HS-5 (cell line): ENCODE measurements at places on chromosomes 16 and 17.

GRCh38 chr17:12726131-12726530 lies 60.4 kb downstream of the MYOCD start:
- no peak for DNase-seq

- no peak for DNase-seq
These were observed 1.2 kb upstream of the TNRC6C start for GRCh38 chr17:77957235-77957856.

- DNase-seq, result no peak
These were observed 25.1 kb downstream of the UNK start for GRCh38 chr17:75809631-75810111.

DNA sequence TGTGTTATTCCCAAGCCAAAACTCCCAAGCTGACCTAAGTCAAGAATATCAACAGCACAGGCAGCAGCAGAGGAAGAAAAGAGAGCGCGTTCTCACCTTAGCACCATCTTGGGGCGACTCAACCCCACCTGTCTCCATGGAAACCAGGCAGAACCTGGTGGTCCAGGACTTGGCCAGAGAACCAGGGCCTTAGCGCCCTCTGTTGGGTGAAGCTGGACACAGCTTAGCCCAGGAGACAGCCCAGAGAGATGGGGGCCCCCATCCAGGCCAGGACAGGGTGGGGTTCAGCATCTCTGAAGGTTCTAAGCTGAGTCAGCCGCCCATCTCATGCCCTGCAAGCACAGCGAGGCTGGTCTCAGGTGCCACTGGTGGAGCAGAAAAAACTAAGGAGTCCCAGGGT lies 60.1 kb upstream of the TMEM132E start:
- no peak for DNase-seq

- DNase-seq, result no peak
These were observed 641.3 kb downstream of the KCNJ2 start for GRCh38 chr17:70810609-70811008.

DNA sequence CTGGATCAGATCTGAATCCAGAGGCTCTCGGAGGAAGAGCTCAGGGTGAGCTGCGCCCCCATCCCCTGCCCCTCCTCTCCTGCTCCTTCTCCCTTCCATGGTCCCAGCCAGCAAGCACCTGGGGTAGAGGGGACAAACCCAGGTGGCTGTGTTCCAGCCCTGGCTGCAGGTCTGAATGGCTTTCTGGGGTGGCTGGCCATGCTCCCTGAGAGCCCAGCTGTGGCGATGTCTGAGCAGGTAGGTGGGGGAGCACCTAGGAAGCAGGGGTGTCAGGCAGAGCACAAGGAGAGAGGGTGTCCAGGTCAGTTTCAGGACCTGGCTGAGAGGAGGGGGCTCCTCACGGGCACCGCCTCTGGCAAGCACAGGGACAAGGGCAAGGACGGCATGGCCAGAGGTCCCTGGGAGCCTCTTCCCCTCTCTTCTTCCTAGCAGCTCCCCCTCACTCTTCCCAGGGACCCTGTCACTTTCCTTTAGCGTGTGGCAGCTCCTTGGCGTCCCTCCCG lies 310.0 kb downstream of the SEC14L1 start:
- DNase-seq, result no peak

DNA sequence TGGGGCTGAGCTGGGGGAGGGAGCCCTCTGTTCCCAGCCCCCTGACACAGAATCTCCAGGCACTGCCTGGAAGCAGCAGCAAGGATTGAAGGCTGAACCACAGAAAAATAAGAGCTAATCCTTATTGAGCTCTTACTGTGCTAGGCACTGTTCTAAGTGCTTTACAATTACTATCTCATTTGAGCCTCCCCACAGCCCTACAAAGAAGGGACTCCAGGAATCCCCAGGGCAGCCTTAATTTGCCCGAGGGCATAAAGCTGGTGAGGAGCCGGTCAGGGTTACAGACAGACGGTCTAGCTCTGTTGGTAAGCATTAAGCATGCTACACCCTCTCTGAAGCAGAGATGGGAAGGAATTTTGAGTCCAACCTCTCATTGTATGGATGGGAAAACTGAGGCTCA lies 7.0 kb downstream of the SAMD14 start:
- DNase-seq, result no peak

DNA sequence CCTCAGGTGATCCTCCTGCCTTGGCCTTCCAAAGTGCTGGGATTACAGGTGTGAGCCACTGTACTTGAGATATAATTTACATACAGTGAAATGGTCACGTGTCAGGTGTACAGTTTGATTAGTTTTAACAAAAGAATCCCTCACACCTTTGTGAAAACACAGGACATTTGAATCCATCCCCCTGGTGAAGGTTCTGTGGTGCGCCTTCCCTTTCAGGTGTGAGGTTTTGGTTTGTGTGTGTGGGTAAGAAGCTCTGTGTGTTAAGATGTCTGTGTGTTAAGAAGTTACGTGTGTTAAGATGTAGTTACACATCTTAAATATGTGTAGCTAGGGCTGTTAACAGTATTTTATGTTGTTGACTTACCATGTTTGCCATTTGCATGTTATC lies 4.4 kb downstream of the SEC14L1 start:
- DNase-seq, result no peak

DNA sequence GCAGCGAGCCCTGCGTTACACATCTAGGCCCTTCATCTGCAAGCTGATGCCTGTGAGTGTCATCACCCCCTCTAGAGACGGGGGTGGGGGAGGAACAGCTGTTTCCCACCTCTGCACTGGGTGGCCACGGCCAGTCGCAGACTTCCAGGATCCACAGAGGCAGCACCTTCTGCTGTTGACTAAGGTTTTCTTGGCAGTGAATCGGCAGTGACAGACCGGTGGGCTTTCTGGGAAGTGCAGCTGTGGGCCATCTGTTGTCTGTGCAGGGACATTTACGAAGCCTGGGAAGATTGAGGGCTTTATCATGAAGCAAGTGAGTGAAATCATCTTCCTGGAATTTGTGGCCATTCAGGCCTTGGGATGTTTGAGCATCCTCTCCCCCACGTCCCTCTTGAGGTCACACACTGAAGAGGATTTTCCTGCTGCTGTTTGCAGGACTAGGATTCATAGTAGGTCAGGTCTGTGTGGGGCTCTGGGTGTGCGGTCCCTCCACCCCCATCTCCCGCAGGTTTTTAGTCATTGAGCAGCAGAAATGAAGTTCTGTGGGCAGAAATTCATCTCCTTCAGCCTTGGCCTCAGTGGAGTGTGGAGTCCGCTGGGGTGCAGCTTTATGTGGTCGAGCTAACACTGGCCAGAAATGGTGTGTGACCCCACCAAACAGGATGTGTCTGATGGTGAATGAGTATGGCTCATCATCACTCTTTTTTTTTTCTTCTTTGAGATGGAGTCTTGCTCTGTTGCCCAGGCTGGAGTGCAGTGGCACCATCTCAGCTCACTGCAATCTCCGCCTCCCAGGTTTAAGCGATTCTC lies 12.0 kb downstream of the PGS1 start:
- DNase-seq, result peak; percentile 98

GRCh38 chr17:354651-355556 lies 2.3 kb upstream of the RPH3AL start:
- no peak for DNase-seq

DNA sequence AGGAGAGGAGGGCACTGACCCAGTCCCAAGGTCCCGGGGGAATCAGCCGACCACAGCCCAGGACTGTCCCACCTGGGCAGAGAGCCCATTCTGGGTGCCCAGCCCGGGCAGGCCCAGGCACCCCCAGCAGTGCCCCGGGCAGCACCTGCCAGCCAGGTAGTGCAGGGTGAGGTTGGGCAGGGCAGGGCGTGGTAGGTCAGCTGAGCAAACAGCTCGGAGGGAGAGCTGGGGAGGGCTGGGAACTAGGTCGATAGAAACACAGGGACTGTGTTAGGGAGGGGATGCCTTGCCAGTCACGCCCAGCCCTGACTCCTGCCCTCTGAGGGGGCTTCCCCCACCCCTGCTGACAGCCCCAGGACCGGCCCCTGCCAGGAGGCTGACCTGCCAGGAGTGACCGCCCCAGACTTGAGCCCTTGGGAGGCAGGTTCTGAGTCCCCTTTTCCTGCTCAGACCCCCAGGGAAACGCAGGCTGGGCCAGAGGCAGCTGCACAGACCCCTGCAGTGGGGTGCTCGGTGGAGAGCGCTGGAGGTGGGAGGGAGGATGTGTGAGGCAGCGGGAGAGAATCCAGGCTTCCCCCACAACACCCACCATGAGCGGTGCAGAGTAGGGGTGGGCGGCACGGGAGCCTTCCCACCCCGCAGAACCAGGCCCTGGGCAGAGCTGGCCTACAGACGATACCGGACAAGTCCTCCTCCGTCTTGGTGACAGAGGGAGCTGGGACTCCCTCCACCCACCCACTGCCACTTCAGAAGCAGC lies 4.7 kb downstream of the HS3ST6 start:
- no peak for DNase-seq

DNA sequence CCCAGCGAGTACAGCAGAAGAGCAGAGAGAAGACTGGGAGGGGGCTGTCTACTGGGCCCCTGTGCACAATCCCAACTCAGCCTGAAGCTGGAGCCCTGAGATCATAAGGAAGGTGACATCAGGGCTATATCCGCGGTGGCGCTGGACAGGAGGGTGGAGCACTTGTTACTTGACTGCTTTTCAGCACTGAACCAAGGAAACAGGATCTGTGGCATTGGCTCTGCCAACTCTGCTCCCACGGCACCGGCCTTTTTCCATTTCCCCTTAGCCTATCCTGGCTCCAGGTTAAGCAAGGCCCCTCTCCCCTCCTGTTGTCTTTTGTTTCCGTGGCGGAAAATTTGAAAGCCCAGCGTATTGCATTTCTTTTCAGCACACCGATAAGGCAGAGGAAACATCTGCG lies 125.0 kb upstream of the IRX3 start:
- no peak for DNase-seq

DNA sequence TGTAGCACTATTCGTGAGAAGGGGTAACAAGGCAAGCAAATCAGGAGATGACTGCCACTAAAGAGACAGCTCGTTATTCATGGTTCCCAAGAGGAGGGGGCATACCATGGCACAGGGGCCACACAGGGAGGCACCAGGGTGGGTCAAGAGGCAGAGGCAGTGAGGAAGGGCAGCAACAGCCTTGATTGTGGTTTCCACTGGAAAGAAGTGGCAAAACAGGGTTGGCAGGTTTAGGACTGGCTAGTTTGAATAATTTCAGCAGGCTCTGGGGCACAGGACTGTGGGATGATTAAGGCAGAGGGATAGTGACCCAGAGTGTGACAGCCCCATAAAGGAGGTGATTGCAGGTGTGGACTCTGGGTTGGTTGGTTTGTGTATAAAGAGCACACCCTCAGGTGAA lies 188.9 kb downstream of the CBLN1 start:
- DNase-seq, result no peak

DNA sequence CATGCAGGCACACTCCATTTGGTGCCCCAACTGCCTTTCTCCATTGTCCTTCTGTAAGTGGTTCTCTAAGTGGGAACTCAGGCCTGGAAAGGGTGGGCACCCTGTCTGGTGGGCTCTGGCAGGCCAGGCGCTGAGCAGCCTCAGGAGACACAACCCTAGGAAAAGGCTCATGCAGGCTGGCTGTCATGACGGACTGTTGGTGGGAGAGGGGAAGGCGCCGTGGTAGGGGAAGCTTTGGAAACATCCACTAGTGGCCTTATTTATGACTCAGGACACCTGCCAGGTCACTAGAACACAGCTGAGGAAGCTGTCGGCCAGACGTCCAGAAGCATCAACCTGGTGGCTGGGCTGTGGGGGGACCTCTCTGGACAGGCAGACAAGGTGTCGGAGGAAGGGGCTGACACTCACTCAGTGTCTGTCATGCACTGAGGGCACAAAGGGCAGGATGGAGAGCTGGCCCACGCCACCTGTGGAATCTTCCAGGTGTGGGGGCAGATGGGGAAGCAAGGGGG lies 216.0 kb downstream of the SEC14L1 start:
- no peak for DNase-seq

DNA sequence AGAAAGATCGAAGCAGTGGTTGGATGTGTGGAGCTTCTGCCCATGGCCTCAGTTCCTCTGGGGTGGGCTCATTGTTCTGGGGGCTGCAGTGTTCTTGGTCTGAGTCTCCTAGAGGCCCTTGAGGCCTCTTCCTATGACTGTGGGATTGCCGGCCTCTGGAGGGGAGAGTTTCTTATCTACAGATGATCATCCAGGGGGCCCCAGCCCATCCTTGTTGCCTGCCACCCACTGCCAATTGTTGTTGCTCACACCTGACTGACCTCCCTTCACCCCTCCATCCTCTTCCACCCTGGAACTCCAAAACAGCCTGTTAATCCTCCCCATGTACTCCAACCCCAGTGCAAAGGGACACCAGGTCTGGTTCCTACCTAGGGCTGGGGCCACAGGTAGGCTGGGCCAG lies 5.9 kb downstream of the B3GNT9 start:
- DNase-seq, result no peak

- no peak for DNase-seq
These were observed 4.6 kb downstream of the RAI1 start for GRCh38 chr17:17685775-17686291.

DNA sequence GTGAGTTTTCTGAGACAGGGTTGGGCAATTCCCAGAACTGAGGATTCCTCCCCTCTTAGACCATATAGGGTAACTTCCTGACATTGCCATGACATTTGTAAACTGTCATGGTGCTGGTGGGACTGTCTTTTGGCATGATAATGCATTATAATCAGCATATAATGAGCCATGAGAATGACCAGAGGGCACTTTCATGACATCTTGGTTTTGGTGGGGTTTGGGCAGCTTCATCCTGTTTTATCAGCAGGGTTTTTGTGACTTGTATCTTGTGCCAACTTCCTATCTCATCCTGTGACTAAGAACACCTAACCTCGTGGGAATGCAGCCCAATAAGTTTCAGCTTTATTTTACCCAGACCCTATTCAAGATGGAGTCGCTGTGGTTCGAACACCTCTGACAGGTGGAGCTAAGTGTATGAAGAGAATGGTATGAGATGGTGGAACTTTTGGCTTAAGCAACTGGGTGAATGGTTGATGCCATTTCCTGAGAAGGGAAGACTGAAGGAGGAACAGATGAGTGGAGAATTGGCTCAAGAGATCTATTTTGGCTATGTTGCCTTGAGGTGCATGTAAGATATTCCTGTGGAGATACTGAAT lies 217.3 kb downstream of the RAB11FIP4 start:
- no peak for DNase-seq

DNA sequence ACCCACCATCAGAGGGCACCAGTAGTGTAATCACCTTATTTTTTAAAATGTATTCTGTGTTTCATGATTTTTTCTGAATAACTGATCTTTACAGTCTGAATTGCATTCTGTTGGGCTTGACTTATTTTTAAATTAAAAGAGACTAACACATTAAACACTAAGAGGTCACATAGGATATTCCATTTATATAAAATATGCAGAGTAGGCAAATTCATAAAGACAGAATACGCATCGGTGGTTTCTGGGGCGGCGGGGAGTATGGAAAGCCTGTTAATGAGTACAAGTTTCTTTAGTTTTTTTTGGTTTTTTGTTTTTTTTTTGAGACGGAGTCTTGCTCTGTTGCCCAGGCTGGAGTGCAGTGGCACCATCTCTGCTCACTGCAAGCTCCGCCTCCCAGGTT lies 366.3 kb downstream of the WWOX start:
- DNase-seq, result no peak

DNA sequence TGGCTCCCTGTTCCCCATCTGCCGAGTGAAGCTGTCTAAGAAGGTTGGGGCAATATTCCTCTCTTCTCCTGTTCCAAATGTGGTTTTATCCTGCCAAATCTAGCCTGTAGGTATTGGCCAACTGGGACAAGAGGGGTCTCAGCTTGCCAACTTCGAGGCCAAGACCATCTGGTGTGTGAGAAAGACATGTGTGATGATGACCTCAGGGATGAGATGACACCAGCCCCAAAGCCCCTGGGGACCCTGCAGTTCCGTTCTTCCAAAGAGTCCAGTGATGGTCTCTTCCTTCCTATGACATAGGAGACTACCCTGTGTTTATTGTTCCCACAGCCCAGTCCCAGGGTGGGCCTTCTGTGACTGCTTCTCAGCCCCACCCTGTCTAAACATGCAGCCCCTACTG lies 34.8 kb upstream of the ADAMTS18 start:
- DNase-seq, result no peak
